ENCODE measurements at places on chromosomes 2 and 18.

- DNase-seq, result no peak
Measured at GRCh38 chr2:119319593-119319992, 47.0 kb downstream of the C2orf76 start.

DNA sequence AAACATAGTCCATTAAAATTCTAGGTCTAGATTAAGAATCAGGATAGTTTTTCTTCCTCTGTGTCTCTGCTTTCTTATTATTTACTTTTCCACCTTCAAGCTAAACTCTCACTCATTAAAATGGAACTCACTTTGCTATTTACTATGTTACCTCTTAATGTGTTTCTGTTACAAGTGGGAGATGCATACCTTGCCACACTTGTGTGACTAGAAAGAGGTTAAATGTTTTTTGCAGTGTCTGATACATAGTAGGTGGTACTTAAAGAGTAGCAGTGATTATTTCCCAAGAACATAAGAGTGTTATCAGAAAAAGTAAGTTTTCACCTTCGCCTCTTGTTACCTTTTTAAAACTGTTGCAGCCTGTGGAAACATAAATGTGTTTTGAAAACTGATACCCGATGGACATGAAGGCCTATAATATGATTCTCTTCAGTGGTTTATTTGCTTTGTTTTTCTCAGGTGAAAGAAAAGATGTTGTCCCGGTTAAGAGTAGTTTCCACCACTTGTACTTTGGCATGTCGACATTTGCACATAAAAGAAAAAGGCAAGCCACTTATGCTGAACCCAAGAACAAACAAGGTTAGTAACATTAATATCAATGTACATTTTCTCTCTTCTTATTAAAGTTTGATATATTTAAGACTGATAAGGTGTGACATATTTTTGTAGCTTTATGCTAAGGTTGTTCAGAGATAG is 16.6 kb downstream of the ME2 start:
- DNase-seq, result peak; percentile 72

DNA sequence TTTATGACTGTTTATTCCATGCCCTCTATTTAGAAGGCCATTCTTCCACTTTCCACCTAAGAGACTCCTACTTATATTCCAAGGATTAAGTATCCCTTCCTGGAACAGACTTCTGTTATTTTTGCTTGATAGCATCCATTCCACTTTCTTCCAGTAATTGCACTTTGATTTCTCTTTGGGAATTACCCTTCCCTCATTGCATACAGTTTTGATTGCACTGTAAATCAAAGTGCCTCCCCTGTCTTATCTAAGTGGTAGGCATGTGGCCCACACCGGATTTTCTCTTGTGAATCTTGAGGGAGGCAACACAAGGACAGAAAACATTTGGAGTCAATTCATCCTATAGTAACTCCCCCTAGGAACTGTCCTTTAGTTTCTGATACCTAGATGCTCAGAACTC is 120.4 kb downstream of the PDE11A start:
- no peak for DNase-seq

- no peak for DNase-seq
Measured at GRCh38 chr2:229126066-229126465, 145.0 kb downstream of the PID1 start.

GRCh38 chr2:179818546-179818945 is 42.9 kb downstream of the ZNF385B start:
- DNase-seq, result peak; percentile 17

- peak; percentile 52 for DNase-seq
Measured at GRCh38 chr2:43158259-43158880, 68.0 kb downstream of the ZFP36L2 start.

- no peak for DNase-seq
Measured at GRCh38 chr2:196218106-196218505, 46.7 kb upstream of the STK17B start.

DNA sequence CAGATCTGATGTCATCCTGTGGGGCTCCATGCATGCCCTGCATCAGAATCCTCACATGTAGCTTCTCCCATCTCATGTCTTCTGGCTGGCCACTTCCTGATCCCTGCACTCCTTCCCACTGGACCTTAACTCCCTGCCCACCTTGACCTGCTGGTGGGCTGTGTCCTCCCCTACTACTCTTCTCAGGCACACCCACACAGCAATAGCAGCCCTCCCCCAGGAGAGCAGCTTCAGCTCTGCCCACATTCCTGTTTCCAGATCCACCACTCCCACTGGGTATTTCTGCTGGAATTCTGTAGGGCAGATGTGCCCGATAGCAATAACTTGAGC is 137.0 kb upstream of the HS6ST1 start:
- DNase-seq, result no peak

DNA sequence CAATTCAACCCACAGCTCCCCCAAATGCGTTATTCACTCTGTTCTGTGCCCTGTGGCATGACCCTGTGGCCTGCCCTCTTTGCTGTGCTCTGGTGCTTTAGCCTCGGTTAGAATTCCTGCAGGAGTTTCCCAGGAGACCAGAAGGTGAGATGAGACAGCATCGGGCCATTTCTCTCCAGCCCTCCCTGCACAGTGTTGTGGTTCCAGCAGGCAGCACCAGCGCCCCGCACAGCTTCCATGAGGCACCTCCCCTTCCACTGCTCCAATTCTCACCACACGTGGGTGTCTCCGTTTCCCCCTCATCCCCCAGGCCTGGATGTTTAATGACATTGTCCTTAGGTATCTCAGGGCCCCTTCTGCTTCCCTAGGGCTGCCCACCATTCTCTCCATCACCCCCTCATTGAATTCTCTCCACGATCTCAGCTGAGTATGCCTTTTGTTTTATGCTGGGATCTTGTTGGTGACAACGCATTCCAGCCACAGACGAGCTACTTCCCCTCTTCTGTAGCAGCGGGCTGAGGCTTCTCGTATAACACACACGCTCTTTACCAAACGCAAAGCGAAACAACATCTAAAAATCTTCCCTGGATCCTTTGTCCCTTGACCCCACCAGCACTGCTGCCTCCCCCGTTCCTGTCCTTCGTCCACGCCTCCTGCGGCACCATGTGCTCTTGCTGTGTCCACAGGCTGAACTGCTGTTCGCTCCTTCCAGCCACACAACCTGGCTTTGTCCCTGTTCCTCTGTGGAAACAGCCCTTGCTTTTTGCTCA is 35.1 kb downstream of the ACKR3 start:
- no peak for DNase-seq

DNA sequence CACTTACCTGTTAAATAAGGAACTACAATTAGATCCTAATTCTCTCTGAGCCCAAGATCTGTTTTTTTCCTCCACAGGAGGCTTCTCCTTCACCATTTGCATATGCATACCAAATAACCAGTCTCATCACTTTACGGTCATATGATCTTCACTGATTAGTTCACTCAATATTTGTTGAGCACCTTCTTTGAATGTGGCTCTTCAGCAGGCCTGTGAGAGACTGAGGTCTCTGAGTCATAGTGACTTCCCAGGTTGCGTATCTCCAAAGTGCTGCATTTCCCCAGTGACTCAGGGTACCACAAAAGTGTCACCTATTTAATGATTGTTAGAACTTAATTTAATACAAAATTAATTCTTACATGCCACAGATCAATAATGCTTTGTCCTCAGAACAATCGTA is 108.8 kb upstream of the TRIB2 start:
- DNase-seq, result no peak

DNA sequence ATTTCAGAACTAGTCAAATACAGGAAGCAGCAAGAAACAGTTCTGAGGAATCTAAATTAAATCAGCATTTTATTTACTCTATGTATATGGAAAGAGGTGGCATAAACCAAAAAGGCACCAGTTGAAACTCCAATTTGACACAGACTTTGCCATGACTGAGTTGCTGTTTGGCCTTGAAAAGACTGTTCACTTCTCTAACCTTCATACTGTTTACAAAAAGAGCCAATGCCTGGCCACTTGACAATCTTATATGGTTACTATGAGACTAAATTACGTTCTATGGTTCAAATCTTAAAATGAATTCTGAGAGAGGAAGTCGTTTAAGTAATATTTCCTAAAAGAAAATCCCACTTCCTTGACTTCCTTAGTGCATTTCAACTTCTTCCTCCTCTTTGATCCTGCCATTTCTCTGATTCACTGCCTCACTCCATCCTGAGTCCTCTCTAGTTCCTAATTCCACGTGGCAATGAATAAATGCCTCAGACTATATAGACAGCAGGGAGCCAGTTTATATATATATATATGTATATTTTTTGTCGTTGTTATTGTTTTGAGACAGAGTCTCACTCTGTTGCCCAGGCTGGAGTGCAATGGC is 13.2 kb downstream of the CEP76 start:
- DNase-seq, result no peak

DNA sequence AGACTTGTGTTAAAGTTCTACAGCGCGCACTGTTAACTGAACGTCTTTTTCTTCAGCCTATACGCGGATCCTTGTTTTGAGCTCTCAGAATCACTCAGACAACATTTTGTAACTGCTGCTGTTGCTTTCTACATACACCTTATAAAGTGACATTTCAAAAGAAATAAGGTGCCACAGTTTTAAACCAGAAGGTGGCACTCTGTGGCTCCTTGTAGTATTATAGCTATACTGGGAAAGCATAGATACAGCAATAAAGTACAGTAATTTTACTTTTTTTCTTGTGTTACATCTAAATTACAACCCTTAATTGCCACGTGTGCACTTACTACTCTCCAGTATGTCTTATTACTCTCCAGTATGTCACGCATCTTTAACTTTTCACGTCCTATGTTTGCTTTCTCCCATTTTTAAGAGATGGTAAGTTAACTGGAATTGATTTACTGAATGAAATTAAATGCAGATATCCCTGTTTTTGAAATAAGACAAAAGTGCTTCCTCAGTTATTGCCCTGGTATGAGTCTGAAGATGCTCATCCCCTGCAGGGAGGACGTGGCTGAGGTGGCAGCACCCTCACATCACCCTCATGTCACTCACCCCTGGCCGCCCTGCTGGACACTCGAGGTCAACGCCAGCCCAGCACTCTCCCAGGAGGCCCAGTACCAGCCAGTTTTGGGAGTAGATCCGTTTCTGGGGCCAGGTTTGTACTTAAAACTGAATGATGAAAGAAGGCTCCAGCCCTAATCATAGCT is 37.8 kb downstream of the GORASP2 start:
- DNase-seq, result peak; percentile 63

- no peak for DNase-seq
Measured at GRCh38 chr2:44747794-44748193, 193.7 kb upstream of the SIX3 start.

GRCh38 chr18:49400398-49401072 is 59.9 kb downstream of the DYM start:
- DNase-seq, result peak; percentile 90

DNA sequence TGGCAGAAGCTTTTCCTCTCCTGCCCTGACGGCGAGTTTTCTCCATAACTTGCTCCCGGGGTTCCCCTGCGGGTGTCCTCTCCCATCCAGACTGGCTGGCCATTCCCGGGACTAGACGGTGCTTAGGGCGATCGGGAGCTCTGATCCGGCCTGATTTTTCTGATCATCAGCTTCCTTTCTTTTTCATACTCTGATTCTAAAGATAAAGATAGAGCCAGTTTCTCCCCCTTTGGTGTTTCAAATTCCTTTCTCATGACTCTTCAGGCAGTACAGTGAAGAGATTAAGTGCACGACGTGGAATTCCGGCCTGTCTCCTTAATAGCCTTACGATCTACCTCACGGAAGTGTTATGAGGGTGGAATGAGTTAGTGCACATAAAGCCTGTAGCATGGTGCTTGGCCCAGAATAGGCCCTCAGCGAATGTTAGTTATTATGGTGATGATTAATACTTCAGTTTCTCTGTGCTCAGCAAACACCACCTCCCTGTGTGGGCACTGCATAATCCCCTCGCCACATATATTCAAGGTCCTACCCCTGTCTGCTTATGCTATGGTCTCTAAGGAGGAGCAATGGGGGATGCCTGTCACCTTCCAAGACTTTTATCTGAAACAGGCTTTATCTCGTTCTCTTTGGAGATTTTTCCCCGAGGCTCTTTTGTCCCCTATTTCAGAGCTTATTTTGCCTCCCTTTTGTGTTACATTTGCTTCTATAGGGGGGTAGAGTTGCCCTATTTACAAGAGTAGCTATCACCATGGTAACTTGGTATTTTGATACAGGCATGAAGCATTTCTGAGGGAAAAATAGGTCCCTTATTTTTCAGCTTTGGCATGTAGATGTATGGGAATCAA is 254.8 kb downstream of the CDH2 start:
- no peak for DNase-seq

GRCh38 chr2:161088658-161089350 is 71.4 kb upstream of the TANK start:
- DNase-seq, result no peak

GRCh38 chr2:140759426-140760156 is 1371.2 kb downstream of the LRP1B start:
- no peak for DNase-seq

DNA sequence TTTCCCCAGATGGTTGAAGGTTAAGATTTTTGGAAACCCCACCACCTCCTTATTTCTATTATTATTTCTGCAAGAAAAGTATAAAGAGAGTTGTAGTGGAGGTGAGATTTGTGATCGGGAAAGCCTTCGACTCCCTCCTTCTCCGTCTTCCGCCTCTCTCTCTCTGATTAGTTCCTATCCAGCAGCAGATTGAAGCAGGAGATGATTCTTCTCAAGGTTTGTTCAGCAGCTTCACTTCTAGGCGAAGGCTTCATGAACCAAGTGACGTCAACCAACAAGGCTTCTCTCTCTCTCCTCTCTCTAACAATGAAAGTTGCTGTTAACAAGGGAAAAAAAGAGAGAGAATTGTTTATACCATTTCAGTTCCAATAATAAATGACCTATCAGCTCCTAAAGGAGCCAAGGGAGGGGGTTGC is at the start of gene BAZ2B:
Gene BAZ2B (minus strand): TSS at position 263 of the 416 bp plus-strand sequence. CDS start 137,829 bp downstream, outside the sequence.
- DNase-seq, result peak; percentile 91

DNA sequence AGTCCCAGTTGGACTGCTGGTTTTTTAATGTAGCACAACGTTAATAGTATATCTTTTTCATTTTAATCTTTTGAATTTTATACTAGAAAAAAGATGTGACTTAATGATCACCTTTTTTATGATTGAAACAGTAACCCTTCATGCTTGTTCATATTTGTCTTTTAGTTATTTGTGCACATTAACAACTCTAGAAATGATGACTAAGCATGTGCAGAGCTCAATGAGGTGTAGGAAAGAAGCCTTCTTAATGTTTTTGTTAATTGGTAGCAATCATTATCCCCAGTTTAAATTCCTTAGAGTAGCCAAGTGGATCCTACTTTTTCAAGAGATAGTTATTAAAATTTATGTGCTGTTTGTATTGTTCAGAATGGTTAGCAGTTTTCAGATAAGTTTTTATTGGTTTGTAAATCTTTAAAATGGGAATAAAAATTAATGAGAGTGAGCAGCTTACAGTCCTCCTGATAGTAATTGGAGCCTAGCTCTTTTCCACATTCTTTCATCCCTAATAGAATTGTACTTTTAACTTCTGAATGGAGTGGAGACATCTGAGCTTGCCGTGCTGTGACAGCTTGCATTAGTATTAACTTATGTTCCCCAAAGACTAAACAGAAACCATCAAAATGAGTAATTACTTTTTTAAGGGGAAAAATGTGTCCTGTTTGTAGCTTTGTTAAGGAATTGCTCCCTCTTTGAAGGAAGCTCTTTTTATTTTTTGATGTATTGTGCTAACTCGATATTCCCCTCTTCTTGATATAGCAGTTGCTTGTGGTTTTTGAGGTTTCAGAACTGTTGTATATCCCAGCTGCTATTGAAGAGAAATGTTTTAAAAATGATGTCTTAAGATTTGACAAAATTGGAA is 17.3 kb downstream of the PIK3C3 start:
- no peak for DNase-seq

GRCh38 chr2:147543056-147543455 is 301.8 kb upstream of the ACVR2A start:
- no peak for DNase-seq

- no peak for DNase-seq
Measured at GRCh38 chr18:48979944-48980890, 29.5 kb upstream of the SMAD7 start.
